8988T (cell line): ENCODE measurements at places on chromosomes 7 and 10.

- peak; percentile 36 for DNase-seq
Measured at GRCh38 chr10:116809483-116810119, 39.7 kb upstream of the ENO4 start.

GRCh38 chr7:96481796-96482195, 159.9 kb upstream of the SLC25A13 start:
- DNase-seq: no peak

GRCh38 chr10:57628592-57629284, 639.0 kb downstream of the IPMK start:
- DNase-seq: no peak

DNA sequence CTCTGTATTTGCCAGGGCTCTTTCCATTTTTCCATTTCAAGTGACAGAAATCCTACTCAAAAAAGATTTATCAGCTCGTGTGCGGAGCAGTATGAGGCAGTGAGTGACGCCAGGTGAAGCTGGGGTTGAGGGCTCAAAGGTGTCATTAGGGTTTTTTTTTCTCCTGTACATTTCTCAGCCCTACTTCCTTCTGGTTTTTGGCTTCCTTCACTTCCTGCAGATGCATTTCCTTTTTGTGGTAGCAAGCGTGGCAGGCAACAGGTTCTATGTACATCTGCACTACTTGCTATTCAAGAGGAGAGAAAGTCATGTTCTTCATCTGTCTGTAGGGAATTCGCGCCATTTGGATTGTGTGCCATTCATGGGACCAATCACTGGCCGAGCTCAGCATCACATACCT, 52.8 kb upstream of the AOAH start:
- DNase-seq: no peak

- no peak for DNase-seq
Measured at GRCh38 chr10:16439295-16439694, 2.5 kb downstream of the PTER start.

DNA sequence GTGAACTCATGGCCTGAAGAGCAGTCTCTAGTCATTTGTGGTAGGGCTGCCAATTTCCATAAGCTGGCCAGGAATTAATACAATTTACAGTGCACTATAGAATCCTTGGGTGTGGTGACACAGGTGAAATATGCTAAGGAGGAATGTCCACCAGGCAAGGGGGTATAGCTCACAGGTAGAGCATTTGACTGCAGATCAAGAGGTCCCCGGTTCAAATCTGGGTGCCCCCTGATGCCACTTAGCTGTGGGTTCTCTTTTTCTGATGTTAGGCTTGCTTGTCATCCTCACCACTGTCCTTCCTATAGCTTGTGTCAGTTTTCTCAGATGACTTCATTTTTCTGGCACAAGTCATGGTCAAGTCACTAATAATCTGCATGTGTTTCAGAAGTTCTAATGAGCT, 108.7 kb downstream of the ZNF467 start:
- no peak for DNase-seq

- DNase-seq: no peak
Measured at GRCh38 chr7:151925446-151926335, 30.6 kb upstream of the GALNTL5 start.

DNA sequence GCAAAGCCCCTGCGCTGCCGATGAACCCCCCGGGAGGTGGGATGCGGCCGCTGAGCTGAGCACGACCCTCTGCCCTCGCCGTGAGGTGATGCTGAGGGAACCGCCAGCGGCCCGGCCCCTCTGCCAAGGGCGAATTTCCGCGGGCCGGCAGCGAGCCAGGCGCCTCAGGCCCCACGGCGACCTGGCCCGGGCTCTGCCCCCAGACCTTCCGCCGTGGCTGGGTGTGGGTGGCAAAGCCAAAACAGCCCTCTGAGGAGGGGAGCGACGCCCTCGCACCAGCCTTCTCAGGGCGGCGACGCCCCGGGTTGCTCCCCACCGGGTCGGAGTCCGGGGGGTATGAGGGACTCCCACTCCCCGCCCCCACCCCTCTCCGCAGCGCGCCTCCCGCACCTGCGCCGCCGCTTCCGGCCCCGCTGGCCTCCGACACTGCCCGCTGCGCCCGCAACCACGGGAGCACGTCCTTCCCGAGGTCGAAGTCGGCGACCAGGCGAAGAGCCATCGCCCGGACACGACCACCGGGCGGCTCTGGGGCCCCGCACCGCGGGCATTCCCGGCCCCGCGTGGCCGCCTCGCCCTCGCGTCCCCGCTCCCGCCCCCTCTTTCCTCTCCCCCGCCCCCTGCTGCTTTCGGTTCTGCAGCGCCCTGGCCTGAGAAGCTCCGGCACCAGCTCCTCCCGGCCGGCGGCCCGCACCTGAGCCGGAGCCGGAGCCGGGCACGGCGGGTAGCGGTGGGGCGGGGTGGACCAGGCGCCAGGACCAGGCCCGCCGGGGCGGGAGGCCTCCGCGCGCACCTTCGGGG, at the start of gene GSAP:
Gene GSAP, minus strand, starts transcription at position 527 of the 798 bp plus-strand sequence. Its CDS starts 28 bp downstream, at position 499.
- peak; percentile 41 for DNase-seq

DNA sequence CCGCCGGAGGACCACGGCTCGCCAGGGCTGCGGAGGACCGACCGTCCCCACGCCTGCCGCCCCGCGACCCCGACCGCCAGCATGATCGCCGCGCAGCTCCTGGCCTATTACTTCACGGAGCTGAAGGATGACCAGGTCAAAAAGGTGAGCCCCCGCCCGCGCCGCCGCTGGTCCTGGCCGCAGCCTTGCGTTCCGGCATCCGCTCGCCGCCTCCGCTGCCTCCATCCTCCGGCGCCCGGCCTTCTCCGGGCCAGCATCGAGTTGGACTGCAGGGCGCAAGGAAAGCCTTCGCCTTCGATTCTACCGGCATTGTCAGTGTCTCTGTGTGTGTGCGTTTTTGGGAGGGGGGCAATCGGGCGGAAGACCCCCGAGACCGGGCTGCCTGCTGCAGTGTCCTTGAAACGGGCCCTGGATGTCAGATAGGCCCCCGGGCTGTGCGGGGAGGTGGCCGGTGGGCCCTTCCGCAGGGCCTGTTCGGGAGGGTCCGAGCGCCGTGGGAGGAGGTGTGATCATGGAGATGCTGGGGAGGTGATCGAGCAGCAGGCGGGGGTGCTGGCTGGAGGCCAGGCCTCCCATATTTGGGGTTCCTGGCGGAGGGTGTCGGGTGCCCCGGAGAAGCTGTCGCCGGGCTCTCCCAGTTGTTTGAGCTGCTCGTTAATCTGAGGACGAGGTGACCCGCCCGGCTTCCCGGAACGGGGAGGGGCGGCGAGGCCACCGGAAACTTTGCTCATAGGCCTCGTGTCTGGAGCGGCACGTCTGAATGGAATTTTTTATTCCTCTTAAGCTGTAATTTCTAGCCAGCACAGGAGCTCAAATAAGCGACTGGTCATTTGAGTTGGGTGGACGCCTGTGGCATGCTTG, 40.8 kb downstream of the HK1 start:
- peak; percentile 52 for DNase-seq

DNA sequence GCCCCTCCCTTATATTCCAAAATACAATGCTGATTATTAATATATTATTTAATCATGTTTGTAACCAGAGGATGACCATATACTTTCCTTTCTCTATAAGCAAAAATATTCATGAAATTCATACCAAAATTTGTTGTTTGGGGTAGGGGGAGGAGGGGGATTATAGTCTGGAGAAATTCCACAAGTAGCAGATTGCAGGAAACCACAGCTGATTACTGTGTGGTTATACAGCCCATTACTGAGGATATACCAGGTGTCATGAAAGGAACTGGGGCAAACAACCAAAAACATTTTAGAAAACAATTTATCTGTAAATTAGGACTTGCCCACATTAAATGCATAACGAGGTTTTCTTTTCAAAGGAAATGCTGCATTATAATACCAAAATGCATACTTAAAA, 50.3 kb downstream of the SEMA3C start:
- DNase-seq: no peak

GRCh38 chr7:25287291-25287690, 59.0 kb upstream of the NPVF start:
- DNase-seq: no peak

- no peak for DNase-seq
Measured at GRCh38 chr7:142813226-142813625, 41.6 kb upstream of the EPHB6 start.

DNA sequence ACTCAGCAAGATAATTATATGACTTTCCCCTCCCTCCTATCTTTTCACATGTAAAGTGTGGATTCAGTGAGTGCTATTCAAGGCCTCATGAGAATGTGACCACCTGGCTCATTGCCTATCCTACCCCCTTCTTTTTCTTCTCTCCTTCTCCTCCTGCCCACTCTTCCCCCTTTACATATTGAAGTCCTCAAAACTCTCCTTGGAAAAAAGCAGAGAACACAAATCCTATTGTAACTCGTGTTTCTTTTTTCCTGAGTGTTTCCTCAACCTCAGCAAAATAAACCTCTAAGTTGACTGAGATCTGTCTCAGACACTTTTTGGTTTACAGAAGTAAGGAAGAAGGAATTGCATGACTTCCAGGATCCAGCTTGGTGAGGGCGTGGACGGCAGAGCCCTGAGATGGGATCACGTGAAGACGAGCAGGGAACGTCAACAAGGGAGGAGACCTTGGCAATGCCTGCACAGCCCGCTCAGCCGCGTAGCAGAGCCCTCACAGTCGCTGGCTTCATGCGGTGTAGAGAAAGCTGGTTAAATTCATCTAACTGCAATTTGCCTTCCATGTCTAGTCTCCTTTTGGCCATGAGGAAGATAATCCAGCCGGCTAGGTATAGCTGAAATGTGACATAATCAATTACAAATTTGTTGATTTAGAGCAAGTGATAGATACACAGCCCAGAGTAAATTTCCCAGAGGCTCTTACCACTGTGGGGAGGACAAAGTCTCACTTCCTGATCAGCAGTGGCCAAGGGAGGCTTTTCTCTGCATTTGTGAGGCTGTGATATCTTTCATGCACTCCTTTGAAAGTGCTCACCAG, 75.7 kb downstream of the LYZL2 start:
- DNase-seq: no peak

DNA sequence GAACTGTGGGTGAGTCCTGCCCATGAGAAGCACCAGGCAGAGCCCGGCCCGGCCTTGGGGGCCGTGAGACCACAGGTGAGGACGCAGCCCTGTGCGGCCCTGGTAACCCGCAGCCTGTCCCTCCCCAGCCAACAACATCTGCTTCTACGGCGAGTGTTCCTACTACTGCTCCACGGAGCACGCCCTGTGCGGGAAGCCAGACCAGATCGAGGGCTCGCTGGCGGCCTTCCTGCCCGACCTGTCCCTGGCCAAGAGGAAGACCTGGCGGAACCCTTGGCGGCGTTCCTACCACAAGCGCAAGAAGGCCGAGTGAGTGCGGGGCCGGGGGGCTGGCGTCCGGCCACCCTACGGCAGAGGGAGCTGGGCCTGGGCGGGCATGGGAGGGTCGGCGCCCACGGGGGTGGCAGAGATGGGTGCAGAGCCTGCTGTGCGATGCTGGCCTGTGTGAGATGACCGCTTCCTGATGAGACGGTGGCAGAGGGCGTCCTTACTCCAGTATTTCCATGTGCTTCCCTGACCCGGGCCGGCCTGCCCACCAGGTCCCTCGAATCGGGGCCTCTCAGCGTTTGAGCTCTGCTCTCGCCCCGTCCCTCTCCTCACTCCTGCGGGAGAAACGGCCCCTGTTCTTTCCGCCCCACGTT, 34.1 kb upstream of the FOXL3 start:
- no peak for DNase-seq

DNA sequence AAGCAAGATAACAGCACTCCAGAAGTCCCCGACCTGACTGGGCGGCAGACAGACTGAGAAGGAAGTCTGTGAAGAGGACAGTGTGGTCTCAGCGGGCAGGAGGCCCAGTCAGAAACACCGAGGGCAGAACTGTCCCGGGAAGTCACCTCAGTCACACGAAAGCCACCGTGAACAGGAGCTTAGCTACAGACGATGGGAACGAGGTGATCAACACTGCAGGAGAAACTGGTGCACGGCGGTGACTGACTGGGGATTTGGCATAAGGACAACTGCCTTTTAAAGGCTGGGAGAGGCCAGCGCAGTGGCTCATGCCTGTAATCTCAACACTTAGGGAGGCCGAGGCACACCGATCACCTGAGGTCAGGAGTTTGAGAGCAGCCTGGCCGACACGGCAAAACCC, 217.8 kb downstream of the PTPRN2 start:
- DNase-seq: no peak

GRCh38 chr7:48755061-48755555, 169.2 kb upstream of the CDC14C start:
- no peak for DNase-seq

- DNase-seq: no peak
Measured at GRCh38 chr7:45240273-45240771, 82.7 kb downstream of the RAMP3 start.

DNA sequence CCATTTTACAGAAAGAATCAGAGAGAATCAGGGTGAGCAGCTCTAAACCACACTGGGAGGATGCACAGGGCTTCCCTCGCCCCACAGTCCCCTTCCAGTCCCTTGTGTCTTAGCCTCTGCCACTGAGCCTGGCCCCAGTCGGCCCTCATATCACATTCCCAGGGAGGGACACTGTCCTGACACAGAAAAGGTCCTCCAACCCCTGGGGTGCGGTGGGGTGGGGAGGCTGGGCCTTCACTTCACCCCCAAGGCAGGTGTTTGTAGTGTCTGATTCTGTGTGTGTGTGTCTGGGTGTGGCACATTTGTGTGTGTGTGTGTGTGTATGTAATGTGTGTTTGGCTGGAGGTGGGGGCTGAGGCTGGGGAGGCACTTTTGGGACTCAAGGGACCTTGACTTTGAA, 1.8 kb upstream of the KCP start:
- DNase-seq: peak; percentile 11

DNA sequence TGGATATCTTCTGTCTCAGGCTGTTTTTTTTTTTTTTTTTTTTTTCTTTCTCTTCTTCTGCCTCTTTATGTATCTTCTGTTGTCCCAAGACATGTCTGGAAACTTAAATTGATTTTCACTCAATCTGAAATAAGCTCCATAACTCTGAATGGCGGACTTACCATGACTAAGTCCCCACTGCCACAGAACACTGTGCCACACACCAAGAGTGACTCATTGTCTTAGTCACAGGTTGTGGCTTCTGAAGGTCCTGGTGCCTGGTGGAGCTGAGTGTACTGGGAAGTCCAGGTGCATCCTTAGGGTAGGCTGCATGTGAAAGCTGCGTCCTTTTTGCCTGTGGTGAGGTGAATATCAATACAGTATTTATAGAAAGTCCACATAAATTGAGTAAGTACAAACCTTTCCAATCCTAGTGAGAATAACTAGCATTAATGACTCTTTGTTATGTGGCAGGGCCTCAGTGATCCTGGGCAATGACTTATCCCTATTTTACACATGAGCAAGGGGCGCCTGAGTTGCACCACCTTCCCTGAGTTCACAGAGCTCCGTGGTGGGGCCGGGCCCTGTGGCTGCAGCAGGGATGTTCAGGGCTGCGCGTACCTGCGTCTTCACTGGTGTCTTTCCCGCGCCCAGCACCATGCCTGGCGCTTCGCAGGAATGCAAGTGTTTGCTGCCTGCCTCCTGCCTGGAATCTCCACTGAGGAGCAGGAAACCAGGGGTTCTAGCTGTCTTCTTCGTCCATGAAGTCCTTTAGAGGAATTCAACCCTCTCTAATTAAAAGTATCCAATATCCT, 4.3 kb downstream of the PFKP start:
- DNase-seq: peak; percentile 91

GRCh38 chr7:128933180-128933891, 4.4 kb upstream of the IRF5 start:
- DNase-seq: no peak

GRCh38 chr7:154872811-154873499, 130.0 kb downstream of the PAXIP1 start:
- no peak for DNase-seq

GRCh38 chr7:130379532-130379920, 768 bp upstream of the CPA1 start:
- no peak for DNase-seq
